ENCODE measurements at places on chromosomes 4 and X. TPM values are rescaled to one million over a fixed set of nuclear protein-coding genes. Genes with fewer than 3 reads are reported as not detected.

GRCh38 chr4:37477126-37477525 is 209.1 kb downstream of the RELL1 start:
- no peak for DNase-seq

DNA sequence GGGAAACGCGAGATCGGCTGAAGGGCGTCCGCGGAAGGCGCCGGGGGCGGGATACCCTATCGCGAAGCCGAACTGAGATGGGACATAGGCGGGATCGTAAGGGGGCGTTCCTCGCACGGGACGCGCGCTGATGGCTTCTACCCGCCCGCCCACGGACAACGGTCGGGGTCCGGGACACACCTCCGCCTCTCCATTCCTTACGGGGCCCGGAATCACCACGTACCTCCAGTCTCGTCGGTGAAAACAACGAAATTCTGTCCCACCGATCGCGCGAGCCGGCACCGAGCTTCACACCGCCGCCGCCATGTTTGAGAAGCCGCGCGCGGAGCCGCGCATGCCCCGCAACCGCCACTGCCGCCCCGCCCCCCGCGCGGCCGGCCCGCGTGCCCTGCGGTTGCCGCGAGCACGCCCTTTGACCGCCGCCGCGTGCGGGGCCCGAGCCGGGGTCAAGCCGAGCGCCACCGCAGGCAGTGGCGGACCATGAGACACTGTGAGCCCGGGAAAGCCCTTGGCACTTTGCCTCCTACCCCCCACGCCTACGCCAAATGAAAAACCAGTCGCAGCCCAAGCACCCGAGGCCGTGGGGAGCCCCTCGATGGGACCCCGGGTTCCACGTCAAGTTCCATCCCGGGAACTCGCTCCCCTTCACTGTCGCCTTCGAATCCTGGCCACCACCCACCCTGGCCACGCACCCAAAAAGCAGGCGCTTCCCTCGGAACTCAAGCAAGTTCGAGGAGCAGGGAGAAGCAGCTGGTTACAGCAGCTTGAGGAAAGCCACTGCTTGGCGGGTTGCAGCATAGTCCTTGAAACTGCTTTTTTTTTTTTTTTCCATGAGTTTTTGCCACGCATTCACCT is at the start of gene SCML2:
SCML2 (minus strand) TSS at position 320 of the 855 bp plus-strand sequence. CDS start 20,617 bp downstream, outside the sequence.
- DNase-seq: peak; percentile 22

DNA sequence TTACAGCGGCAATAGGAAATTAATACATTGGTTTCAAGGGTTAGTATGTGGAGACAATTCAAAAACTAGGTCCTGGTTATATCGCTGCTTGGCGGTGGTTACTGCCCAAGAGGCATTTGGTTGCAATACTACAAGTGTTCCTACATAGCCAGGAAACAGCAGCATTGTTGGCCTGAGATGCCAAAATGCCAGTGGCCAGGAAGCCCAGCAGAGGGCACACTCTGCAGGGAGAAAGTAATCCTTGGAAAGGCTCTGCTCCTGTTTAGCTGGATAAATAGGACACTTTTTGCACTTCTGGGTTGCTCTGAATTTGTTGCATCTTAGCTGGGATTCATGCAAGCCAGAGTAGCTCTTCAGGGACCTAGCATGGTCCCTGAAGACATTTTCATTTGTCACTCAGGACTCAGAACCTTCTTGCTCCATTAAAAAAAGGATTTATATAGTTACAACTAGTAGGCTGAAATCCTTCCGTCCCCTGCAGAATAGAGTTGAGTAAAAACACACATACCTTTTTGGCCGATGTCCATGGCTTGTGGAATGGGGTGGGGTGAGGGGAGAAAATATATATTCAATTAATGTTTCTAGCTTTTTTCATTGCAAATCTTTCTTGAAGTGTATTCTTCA is 8.1 kb upstream of the GPR119 start:
- peak; percentile 7 for DNase-seq

- no peak for DNase-seq
These were observed 430 bp downstream of the TRIML1 start for GRCh38 chr4:188139671-188140070.

DNA sequence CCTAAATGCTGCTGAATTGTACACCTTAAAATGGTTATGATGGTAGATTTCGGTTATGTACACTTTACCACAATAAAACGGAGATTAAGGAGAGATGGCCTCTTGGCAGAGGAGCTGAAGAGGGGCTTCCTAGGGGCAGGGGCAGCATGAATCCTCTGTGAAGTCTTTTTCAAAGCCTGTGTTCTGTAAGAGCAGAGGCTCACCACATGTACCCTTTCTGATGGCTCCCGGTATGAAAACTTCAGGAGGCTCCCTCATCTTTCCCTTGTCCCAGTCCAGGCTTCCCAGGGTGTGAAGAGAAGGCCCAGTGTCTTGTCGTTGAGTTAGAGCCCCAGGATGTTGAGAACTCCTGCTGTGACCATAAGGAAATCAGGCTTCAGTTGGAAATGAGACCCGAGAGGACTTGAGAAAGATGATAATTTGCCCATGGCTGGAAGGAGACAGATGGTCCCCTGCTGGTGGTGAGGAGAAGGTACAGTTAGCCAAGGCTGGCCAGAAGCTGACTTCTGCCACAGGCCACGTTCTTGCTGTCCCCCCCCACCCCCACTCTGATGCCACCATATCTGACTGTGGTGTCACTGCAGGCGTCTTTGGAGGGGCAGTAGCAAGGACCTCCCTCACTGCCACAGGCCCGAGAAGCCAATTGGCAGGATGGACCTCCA is 31.8 kb upstream of the MTM1 start:
- DNase-seq: no peak

DNA sequence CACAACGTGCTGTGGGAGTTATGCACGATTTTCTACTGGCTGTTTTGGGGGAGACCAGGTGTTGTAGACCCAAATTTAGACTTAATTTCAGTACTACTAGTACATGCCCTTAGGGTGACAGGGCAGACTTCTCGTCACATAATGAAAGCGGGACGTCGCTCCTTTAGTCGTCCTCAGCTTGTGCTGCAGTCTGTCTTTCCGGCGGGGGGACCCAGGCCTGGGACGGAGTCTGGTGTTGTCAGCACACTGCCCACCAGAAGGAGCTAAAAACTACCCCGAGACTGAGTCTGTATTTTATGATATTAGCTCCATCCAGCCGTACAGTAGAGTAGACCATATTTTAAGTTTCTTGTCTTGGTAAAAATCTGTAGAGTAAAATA is 35.5 kb downstream of the NOP14 start:
- no peak for DNase-seq

- no peak for DNase-seq
These were observed 11.7 kb downstream of the NELFA start for GRCh38 chr4:1996866-1997611.

DNA sequence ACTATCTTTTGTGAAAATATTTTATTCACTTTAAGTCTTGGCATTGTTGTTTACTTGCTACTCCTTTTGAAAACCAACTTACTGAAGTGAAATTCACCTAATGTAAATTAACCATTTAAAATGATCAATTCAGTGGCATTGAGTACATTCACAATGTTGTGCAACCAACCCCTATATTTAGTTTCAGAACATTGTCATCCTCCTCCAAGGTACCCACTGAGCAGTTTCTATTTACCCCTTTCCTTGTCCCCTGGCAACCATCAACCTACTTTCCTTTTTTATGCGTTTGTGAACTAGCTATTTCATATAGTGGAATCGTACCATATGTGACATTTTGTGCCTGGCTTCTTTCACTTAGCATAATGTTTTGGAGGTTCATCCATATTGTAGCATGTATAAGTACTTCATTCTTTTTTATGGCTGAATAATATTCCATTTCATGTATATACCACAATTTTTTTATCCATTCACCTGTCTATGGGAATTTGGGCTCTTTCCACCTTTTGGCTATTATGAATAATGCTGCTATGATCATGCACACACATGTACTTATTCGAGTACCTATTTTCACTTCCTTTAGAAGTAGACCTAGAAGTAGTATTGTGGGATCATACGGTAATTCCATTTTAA is 85.0 kb downstream of the WWC2 start:
- DNase-seq: no peak

GRCh38 chr4:75907966-75908365 is 5.7 kb upstream of the PPEF2 start:
- no peak for DNase-seq

- no peak for DNase-seq
These were observed 46.6 kb downstream of the RASGEF1B start for GRCh38 chr4:81424816-81425755.

GRCh38 chrX:15566244-15566643 is 34.5 kb downstream of the ACE2 start:
- DNase-seq: no peak

DNA sequence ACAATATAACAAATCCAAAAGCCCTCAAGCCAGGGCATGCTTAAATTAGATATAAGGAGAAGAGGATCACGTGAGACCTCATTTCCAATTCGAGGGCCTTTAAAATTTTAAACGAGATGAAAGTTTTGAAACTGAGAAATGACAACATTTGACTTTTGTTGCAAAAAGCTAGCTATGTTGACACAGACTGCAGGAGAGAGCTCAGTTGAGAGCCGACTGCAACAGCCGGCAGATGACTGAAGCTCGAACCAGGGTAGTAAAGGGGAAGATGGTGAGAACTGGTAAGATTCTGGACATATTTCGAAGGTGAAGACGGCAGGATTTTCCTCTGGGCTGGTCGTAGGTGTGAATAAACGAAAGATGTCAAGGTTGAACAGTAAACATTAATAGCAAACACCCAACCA is 773 bp downstream of the PRMT9 start:
- peak; percentile 22 for DNase-seq

- DNase-seq: peak; percentile 2
These were observed 8.8 kb downstream of the PPP2R2C start for GRCh38 chr4:6463311-6464289.

- DNase-seq: no peak
These were observed 78.8 kb upstream of the BANK1 start for GRCh38 chr4:101711590-101712260.

DNA sequence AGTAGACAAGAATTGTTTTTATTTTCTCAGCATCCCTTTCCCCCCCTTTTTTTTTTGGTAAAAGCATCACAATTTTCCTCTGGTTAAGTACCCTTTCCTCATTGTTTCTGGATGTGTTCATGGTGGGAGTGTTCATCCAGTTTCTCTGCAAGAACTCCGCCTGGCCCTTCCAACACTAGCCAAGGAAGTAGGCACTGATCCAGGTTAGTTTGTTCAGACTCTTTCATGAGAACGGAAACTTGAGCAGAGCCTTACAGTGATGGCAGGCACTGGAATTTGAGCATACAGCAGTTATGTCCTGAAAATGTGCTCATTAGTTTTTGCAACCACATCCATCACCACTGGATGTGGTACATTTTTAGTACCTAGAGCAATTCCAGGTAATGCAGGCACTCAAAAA is 336.1 kb upstream of the BOD1L1 start:
- DNase-seq: no peak

DNA sequence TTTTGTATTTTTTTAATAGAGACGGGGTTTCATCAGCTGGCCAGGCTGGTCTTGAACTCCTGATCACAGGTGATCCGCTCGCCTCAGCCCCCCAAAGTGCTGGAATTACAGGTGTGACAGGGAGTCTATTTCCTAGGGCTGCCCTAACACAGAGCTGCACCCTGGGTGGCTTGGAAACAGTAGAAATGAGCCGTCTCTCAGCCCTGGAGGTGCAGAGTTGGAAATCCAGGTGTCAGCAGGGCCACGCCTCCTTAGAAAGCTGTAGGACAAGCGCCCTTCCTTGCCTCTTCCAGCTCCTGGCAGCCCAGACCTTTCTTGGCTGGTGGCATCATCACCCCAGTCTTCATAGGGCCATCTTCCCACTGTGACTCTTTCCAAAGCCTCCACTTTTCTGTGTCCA is 71.6 kb downstream of the DCTD start:
- DNase-seq: no peak

DNA sequence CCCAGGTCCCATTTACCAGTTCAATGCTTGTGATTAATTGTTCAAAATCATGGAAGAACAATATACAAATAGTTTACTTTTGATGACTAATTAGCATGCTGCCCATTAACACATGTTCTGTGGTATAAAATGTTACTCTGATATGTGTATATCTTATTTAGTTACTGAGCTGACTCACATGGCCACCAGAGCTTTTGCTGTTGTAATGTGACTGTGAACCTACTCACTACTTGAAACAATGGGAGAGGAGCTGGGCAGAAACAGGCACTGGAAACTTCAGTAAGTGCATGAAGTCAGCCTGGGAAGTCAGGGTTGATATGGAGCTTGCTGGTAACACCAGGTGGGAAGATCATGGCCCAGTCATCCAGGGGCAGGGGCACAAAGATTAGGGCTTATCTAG is 72.7 kb upstream of the MAD2L1 start:
- DNase-seq: no peak

- no peak for DNase-seq
These were observed 103.2 kb downstream of the SRPX start for GRCh38 chrX:38117485-38117884.

- DNase-seq: no peak
These were observed 2.9 kb downstream of the NDST4 start for GRCh38 chr4:115110191-115111181.

GRCh38 chrX:136431625-136432024 is 56.1 kb upstream of the BRS3 start:
- no peak for DNase-seq

GRCh38 chr4:59938166-59938565 is 1262.0 kb upstream of the ADGRL3 start:
- no peak for DNase-seq

DNA sequence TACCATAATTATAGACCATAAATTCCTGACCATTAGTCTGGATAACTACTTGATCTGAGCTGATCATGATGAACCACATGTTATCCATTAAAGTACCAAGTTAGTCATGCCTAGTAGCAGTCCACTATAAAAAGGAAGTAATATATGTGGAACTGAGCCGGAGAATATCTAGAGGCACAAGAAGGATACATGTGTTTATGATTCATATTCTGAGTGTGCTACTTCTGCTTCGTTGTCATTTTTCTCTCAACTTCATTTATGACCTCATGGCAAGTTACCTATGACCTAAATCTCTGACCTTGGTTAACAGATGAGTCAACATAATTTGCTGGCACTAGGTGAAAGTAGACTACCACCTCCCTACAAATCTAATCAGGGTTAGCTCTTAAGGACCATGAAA is 56.5 kb upstream of the ANKRD17 start:
- DNase-seq: no peak

- no peak for DNase-seq
These were observed 854.3 kb downstream of the C4orf33 start for GRCh38 chr4:129950217-129950616.

DNA sequence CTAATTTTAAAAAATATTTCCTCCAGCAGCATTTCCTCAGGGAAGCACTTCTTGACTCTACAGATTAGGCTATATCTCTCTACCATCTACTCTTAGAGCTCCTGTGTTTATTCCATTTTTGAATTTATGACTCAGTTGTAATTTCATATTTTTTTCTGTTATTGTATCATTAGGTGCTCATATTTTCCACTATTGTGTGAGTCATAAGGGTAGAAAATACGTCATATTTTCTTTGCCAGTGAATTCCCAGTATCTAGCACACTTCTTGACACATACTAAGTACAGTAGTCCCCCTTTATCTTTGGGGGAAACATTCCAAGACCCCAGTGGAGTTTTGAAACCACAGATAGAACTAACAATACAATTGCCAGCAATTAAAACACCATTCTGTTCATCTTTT is 431.2 kb downstream of the GASK1B start:
- no peak for DNase-seq

IL1RAPL1 gene
- total RNA-seq: not detected

STATH gene
- not detected for total RNA-seq

XAGE3 gene
- total RNA-seq: not detected

BMP3 gene
- total RNA-seq: not detected

MID2 gene
- 3.6 TPM for total RNA-seq

ARHGAP36 gene
- not detected for total RNA-seq

MAGEA11 gene
- total RNA-seq: not detected

CT45A10 gene
- total RNA-seq: not detected

TLR10 gene
- total RNA-seq: not detected

TLR2 gene
- 2.0 TPM for total RNA-seq
